ENCODE measurements at places on chromosomes 4 and X.

GRCh38 chr4:76714226-76714625 lies 183.7 kb downstream of the SOWAHB start:
- no peak for DNase-seq

DNA sequence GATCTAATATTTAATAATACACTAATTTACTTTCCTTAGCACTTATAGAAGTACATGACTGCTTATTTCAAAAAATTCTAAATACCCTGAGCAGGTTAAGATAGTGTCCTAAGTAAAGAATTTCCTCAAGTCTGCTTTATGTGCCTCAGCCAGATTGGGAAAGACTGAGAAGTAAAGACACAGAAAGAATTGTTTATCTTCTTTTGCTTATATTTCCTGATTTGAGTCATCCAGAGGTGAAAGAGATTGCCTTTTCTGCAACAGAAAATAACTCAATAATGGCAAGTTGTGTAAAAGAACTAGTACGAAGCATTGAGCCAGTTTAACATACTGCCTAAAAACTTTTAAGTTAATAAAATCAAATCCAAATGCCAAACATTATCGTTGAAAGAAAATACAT lies 45.0 kb downstream of the NAF1 start:
- DNase-seq: no peak

DNA sequence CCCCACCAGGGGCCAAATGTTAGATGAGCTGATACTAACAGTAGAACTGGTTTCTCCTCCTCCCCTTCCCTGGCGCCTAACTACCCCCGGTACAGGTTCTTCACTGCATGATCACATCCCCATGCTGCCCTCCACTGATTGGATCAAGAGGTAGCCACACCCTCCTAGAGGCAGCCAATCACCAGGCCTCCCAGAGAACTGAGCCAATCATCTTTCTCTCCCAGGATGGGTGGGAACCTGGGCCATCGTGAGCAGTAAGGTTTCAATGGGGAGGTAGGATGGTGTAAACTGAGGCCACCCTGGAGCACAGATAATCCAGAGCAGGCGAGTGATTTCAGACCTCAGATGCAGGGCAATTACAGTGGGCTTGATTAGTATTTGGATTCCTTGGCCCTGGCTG lies 64.2 kb downstream of the PPP2R2C start:
- DNase-seq: no peak

DNA sequence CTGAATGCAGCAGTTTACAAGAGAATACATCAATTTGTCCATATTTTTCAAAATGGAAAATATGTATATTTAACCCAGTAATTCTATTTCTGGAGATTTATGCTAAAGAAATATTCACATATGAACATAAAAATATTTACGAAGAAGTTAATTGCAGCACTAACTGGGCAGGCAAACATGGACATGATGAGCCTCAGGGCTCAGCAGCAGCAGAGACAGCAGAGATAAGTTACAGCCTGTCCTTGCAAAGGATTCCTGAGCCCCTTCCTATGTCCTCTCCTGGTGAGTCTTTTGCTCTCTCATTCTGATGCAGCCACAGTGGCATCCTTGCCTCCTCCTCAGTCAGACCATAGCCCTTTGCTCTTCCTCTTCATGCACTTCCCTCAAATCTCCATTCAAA lies 680.6 kb upstream of the CPEB2 start:
- DNase-seq: no peak

GRCh38 chrX:119694601-119695534 lies 1.9 kb upstream of the SEPTIN6 start:
- no peak for DNase-seq

GRCh38 chrX:112555831-112556230 lies 123.9 kb downstream of the LHFPL1 start:
- DNase-seq: no peak

GRCh38 chr4:87970121-87970520 lies 5.4 kb upstream of the SPP1 start:
- no peak for DNase-seq

GRCh38 chrX:1727531-1728027 lies 112.7 kb downstream of the ASMT start:
- no peak for DNase-seq

- no peak for DNase-seq
Observed at GRCh38 chr4:30912098-30912714, 192.0 kb downstream of the PCDH7 start.

DNA sequence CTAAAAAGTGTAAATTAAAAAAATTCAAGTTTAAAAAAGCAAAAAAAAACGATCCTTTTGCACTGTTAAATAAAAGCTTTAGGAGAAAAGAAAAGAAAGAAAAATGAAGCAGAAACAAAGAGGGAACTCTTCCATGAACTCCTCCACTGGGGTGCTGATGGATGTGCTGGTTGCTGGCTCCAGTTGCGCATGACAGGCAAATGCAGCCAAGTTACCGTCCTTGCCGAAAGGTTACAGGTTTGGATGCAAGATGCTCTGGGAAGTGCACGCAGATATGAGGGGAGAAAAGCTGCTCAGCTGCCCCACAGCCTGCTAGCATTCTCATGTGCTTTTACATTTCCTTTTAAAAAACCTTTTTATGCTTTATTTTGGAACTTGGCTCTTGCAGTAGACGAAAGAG lies 58.5 kb downstream of the HADH start:
- no peak for DNase-seq

GRCh38 chrX:154366666-154367055 lies 7.8 kb downstream of the FLNA start:
- DNase-seq: no peak

- no peak for DNase-seq
Observed at GRCh38 chr4:136893573-136893972, 638.7 kb downstream of the PCDH18 start.

DNA sequence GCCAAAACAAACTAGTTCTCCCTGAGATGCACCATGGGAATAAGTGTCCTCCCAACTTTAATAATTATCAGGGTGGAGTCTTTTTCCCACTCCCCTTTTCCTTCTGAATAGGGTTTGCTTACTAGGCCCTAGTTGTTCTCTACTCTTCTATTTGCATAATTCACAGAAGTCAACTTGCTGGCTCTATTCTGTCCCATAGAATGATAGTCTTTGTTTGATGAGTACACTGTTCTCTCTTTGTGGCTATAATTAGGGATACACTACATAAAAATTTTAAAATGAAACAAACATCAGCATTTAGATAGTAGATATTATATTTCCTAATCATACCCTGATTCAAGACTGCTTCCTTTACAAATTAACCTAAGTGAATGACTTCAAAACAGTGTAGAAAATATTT lies 10.3 kb downstream of the PDHA2 start:
- no peak for DNase-seq

DNA sequence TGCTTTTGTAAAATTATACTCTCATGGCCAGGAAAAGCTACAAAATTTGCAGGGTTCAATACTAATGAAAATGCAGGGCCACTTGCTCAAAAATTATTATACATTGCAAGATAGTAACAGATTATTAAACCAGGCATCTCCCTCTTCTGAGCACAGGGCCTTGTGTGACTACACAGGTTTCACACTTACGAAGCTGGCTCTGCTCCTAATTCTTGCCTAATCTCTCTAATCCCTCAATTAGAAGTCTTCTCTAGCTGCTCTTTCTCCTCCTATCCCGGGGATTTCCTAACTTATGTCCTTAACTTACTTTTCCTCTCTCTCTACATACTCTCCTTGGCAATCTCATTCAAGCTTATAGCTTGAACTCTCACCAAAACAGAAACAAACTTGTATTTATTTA lies 168.3 kb downstream of the AREG start:
- no peak for DNase-seq

DNA sequence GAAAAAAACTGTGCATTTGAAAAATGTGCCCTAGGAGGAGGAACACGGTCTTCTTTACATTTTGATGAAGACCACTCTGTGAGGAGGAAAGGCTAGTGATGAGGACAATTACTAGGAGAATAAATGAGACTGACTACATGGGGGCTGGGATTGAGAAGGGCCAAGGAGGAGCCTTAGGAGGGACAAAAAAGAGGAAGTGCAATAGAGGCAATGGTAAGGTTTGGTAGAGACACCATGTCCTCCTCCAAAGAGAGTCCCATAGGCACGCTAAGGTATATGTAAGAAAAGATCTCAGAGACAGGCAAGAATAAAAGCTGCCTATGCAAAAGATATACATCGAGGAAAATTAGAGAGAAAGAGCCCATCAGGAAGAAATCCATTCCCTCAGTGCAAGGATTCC lies 336.5 kb upstream of the SFRP2 start:
- DNase-seq: no peak

DNA sequence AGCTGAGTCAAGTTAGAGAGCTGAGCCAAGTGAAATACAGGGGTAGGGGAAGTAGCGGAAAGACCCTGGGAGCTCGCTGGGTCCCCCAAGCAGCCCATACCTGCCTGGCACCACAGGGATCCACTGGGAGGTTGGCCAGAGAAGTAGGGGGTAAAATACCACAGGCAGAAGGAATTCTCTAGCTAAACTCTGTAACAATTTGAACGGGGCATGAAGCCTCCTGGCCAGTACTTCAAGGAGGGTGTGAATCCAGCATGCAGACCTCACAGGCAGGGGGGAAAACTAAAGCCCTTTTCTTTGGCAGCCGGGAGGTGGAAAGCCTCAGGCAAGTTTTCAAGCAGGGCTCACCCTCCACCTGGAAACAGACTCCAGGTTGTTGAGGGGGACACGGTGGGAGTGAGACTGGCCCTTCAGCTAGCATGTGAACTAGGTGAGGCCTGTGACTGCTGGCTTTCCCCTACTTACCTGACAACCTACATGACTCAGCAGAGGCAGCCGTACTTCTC lies 3.7 kb upstream of the UGT2A1 start:
- DNase-seq: no peak
